ENCODE measurements at places on chromosomes 7 and 10. TPM values are rescaled to one million over a fixed set of nuclear protein-coding genes. Genes with fewer than 3 reads are reported as not detected.

The TUBAL3 gene
- polyA plus RNA-seq = not detected

The SPDYE2B gene
- not detected for polyA plus RNA-seq

The FASTK gene
- 53.3 TPM for polyA plus RNA-seq

The HEPACAM2 gene
- not detected for polyA plus RNA-seq

The PON3 gene
- not detected for polyA plus RNA-seq

The PNLIP gene
- not detected for polyA plus RNA-seq

The GATA3 gene
- 49.7 TPM for polyA plus RNA-seq

- DNase-seq = peak; percentile 41
These were observed 54.3 kb upstream of the KDM7A start for GRCh38 chr7:140230861-140231770.

DNA sequence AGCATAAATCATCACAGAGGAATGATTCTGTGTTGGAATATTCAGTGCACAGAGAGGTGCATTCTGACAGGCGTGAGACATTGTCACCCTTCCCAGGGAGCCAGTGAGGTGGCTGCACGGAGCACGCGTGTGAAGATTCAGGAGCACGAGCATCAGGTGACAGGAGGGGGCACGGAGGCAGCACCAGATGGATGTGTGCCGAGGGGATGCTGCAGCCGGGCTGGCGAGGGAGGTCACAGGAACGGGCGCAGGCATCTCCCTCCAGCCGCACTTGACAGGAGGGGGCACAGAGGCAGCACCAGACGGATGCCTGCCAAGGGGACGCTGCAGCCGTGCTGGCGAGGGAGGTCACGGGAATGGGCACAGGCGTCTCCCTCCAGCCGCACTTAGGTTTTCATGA is 66.5 kb downstream of the DIP2C start:
- DNase-seq = no peak

DNA sequence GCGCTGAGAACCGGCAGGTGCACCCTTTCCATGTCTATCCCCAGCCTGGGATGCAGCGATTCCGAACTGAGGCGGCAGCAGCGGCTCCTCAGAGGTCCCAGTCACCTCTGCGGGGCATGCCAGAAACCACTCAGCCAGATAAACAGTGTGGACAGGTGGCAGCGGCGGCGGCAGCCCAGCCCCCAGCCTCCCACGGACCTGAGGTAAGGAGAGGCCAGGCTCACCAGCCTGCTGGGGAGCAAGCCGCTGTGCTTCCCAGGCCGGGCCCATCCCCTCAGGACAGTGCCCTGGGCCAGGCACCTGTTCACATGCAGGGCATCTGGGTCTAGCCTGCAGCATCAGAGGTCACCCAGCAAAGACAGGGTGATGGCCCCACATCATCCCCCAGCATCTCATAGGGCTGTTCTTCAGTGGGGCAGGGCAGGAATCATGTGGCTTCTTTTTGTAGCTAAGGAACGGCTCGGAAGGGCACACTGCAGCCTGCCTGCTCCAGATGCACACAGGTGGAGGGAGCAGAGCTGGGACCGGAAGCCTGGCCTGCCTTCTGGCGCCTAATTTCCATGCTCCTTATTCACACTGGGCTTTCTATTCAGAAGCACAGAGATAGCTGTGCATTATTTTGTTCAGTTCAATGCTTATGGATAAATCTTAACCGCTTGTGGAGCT is 18.9 kb downstream of the BAG3 start:
- no peak for DNase-seq

DNA sequence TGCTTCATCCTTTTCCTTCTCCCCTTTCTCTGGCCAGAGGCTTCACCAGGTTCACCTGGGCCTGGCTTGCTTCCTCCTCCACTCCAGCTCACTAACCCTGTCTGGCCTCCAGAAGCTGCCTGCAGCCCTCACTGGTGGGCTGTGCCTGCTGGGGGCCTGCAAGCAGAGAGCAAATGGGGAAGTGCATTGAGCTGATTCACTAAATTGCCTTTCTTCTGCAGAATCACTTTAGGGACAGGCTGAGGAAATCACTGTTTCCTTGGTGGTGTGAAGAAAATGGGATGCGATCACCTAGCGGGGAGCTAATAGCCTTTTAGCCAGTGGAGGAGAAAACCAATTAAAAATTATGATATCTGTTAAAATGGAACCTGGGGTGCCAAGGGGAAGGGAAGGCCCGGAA is 3.0 kb downstream of the RET start:
- DNase-seq = no peak

GRCh38 chr10:28796606-28797512 is 119.5 kb downstream of the BAMBI start:
- no peak for DNase-seq

GRCh38 chr7:117559391-117559790 is 79.6 kb downstream of the CFTR start:
- no peak for DNase-seq

GRCh38 chr7:108503112-108504026 is 22.6 kb downstream of the PNPLA8 start:
- DNase-seq = no peak

GRCh38 chr7:2409745-2410414 is 6.5 kb downstream of the CHST12 start:
- DNase-seq = no peak

DNA sequence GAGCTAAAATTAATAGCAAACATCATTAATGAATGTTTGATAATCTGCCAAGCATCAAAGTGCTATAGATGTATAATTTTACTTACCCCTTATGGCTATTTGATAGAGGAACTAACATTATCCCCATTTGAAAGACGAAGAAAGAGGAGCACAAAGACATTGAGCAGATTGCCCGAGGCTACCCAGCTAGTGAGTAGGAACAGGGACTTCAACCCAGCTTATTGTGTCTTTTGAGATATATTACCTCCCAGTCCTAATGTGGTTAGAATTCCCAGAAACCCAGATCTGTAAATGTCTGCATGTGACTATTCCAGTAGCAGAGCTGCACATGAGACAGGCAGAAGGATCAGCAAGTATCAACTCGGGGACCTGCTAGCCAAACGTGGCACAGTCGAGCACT is 160.1 kb upstream of the AOAH start:
- DNase-seq = no peak

GRCh38 chr10:97388152-97388551 is 13.0 kb downstream of the RRP12 start:
- DNase-seq = no peak

- peak; percentile 46 for DNase-seq
These were observed 23.5 kb upstream of the CARD11 start for GRCh38 chr7:3067193-3067592.
